ENCODE measurements at places on chromosomes 6 and 20.

- no peak for DNase-seq
Measured at GRCh38 chr6:91383207-91383606, 796.3 kb upstream of the MAP3K7 start.

- no peak for DNase-seq
Measured at GRCh38 chr6:63214816-63215215, 3.5 kb downstream of the FKBP1C start.

- DNase-seq, result no peak
Measured at GRCh38 chr20:47765271-47765670, 20.0 kb downstream of the SULF2 start.

DNA sequence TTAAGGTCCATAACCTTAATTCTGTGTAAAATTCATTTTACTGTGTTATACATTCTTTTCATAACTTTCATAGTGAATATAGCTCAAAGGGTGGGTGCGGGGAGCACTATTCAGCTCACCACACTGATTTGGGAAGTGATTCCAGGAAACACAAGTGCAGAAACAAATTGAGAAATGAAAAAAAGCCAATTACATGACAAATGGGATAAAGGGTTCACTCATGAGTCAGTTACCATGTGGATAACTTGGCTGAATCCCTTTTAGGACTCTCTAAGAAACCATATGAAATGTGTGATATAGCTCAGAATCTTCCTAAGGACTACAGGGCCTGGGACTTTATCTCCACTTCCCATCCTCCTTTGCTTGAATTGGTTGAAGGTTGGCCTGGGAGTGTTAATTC is 3.1 kb upstream of the BTN2A1 start:
- no peak for DNase-seq

- DNase-seq, result no peak
Measured at GRCh38 chr6:43996618-43997344, 130.5 kb downstream of the MRPL14 start.

GRCh38 chr6:137157601-137158000 is 15.8 kb downstream of the IL22RA2 start:
- DNase-seq, result no peak

Data from HuH-7.5 (cell line).